ENCODE measurements at places on chromosomes 4 and X. TPM values are rescaled to one million over a fixed set of nuclear protein-coding genes. Genes with fewer than 3 reads are reported as not detected.
A peak's percentile ranks its signal among the peaks of the same experiment; 100 is the strongest.

RHOH gene
- total RNA-seq, result 195 TPM

NOCT gene
- total RNA-seq, result 28.5 TPM

SNCA gene
- total RNA-seq, result 1.2 TPM

HAUS7 gene
- 33.1 TPM for total RNA-seq

ANKRD50 gene
- 1.3 TPM for total RNA-seq

GRCh38 chr4:8909548-8909947 lies 37.9 kb upstream of the HMX1 start:
- no peak overlapping the region for H3K27ac ChIP-seq
- no peak overlapping the region for H3K4me3 ChIP-seq
- H3K36me3 ChIP-seq, result no peaks in the 10 kb centered on the region
- H3K27me3 ChIP-seq, result no peaks in the 10 kb centered on the region
- DNase-seq, result no peak

- H3K4me1 ChIP-seq, result no peaks in the 10 kb centered on the region
- no peaks in the 10 kb centered on the region for H3K27me3 ChIP-seq
- no peak overlapping the region for H3K4me3 ChIP-seq
- H3K27ac ChIP-seq, result no peak overlapping the region
Observed at GRCh38 chr4:125231661-125232060, 83.1 kb upstream of the FAT4 start.

DNA sequence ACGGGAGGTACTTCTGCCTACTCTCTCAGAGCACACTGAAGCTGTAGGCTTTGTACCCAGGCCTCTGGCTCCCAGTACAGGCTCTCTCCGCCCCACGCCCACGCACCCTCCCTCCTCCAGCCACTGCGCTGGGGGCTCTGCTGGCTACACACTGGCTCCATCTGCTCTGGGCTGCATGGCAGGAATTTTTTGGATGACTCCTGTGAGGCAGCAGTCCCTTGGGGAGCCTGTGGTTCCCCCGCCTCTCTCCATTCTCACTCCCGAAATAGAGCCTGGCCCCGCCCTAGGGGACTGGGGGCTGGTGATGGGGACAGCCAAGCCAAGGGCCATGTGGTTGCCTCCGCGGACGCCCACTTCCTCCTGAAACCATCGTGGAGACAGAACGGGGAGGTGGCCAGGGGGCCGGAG lies 58.1 kb upstream of the ADRA2C start:
- no peaks in the 10 kb centered on the region for H3K36me3 ChIP-seq
- no peak for DNase-seq
- no peaks in the 10 kb centered on the region for H3K27me3 ChIP-seq

DNA sequence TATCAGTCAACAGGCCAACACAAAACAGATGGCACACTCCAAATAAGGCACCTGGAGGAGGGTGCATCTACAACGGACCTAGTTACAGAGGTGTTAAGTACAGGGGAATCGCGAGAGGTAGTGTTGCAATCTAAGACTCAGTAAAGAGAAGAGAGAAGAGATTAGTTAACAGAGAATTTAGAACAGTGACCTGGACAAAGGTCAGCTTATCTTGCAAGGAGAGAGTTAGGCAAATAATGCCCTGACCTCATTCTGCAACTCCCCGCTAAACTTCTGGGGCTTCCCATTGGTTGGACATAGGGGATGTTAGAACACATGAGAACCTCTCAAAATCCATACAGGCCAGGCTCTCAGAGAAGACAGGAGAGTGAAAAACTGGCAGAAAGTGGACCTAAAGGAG lies 289.4 kb upstream of the GK2 start:
- no peaks in the 10 kb centered on the region for H3K4me1 ChIP-seq
- no peak overlapping the region for H3K4me3 ChIP-seq
- H3K36me3 ChIP-seq, result no peaks in the 10 kb centered on the region
- H3K27ac ChIP-seq, result no peak overlapping the region

DNA sequence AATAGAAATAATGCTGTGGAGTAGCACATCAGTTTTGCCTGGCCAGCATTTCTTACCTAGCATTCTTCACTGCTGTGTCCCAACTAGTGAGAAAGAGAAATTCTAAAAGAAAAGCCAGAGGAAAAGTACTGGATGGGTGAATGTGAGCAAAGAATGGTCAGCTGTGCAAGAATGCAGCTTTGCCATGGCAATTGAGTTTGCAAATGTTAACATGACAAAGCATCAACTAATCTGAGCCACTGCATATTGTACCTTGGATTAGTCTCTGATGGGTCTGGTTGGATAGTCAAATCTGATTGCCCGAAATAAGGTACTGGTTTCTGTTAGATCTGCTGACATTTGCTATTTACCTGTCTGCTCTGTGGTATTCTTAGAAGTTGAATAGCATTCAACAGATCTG lies 38.7 kb downstream of the ADD1 start:
- peaks cover 64% of the 10 kb centered on the region for H3K36me3 ChIP-seq
- no peak overlapping the region for H3K27ac ChIP-seq
- no peak overlapping the region for H3K4me3 ChIP-seq
- H3K4me1 ChIP-seq, result no peaks in the 10 kb centered on the region

GRCh38 chrX:67353651-67354370 lies 190.0 kb upstream of the AR start:
- H3K36me3 ChIP-seq, result no peaks in the 10 kb centered on the region
- no peak overlapping the region for H3K4me3 ChIP-seq
- no peaks in the 10 kb centered on the region for H3K4me1 ChIP-seq
- no peak overlapping the region for H3K27ac ChIP-seq
- no peak for DNase-seq
- no peaks in the 10 kb centered on the region for H3K27me3 ChIP-seq

- H3K27ac ChIP-seq, result no peak overlapping the region
- no peaks in the 10 kb centered on the region for H3K36me3 ChIP-seq
- no peaks in the 10 kb centered on the region for H3K4me1 ChIP-seq
- no peaks in the 10 kb centered on the region for H3K27me3 ChIP-seq
- no peak for DNase-seq
Observed at GRCh38 chrX:38669428-38669827, 108.1 kb downstream of the TSPAN7 start.

DNA sequence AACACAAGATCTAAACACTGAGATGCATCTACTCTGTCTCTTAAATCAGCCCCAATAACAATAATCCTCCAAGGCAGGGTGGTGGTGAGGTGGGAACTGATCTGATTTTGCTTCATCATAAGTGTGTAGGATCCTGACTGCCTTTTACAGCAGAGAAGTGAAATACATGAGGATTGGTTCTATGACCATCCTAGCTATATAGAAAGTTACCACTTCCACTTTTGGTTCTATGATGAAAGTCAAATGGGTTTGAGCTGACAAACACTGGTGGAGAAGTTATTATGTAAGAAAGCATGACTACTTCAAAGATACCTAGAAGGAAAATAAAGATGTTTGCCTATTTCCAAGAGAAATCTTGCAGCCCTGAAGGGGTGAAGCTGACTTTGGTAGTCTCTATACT lies 181.6 kb downstream of the NKX6-1 start:
- no peaks in the 10 kb centered on the region for H3K4me1 ChIP-seq
- no peaks in the 10 kb centered on the region for H3K36me3 ChIP-seq
- no peak overlapping the region for H3K27ac ChIP-seq
- no peaks in the 10 kb centered on the region for H3K27me3 ChIP-seq
- DNase-seq, result no peak

DNA sequence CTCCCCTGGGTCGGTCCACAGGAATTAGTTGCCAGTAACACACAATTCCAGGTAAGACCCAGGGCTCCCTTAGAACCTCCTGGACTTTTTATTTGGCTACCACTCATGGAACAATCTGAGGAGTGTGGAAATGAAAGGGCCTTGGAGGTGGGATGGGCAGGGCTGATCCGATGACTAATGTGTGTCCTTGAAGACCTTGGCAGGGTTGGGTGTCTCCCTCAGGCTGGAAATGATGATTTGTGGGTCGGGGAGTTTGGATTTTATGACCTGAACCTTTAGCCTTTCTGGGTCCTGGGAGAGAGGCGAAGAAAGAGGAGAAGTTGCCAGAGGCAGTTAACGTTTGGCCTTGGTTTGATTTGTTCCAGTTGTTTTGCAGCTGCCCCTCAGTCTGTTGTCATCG lies 425.0 kb downstream of the MID1IP1 start:
- DNase-seq, result no peak
- no peaks in the 10 kb centered on the region for H3K27me3 ChIP-seq
- no peaks in the 10 kb centered on the region for H3K36me3 ChIP-seq
- no peak overlapping the region for H3K4me3 ChIP-seq
- no peak overlapping the region for H3K27ac ChIP-seq

GRCh38 chr4:99615170-99615820 lies 40.7 kb downstream of the MTTP start:
- H3K4me3 ChIP-seq, result no peak overlapping the region
- no peak overlapping the region for H3K27ac ChIP-seq
- no peaks in the 10 kb centered on the region for H3K4me1 ChIP-seq
- no peaks in the 10 kb centered on the region for H3K36me3 ChIP-seq
- peak; percentile 2 for DNase-seq
- H3K27me3 ChIP-seq, result no peaks in the 10 kb centered on the region

GRCh38 chr4:71635139-71635748 lies 148.6 kb downstream of the GC start:
- no peaks in the 10 kb centered on the region for H3K36me3 ChIP-seq
- H3K27ac ChIP-seq, result no peak overlapping the region
- no peaks in the 10 kb centered on the region for H3K4me1 ChIP-seq
- no peak overlapping the region for H3K4me3 ChIP-seq
- DNase-seq, result no peak

- H3K4me1 ChIP-seq, result peaks cover 16% of the 10 kb centered on the region
- no peaks in the 10 kb centered on the region for H3K27me3 ChIP-seq
- peak; percentile 62 for DNase-seq
- no peaks in the 10 kb centered on the region for H3K36me3 ChIP-seq
Observed at GRCh38 chr4:185210102-185210981, 944 bp downstream of the SNX25 start.

DNA sequence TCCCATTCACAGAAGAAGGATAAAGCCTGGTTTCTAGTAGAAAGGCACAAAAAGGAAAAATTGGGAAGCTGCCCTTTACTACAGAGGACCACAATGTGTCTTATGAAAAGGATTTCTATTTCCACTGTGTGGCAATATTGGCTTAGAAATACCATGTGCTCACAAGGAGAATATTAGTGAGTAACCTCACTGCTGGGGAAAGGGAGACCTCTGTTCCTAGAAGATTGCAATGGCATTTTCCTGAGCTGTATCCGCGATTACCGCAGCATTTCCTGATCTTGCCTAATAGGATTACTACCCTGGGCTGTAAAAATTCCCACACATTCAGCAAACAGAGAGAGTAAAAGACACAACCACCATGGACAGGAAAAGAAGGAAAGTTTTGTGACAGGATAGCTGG lies 308.8 kb upstream of the TECRL start:
- DNase-seq, result no peak
- H3K4me1 ChIP-seq, result no peaks in the 10 kb centered on the region
- H3K27ac ChIP-seq, result no peak overlapping the region
- H3K36me3 ChIP-seq, result no peaks in the 10 kb centered on the region
- no peak overlapping the region for H3K4me3 ChIP-seq

DNA sequence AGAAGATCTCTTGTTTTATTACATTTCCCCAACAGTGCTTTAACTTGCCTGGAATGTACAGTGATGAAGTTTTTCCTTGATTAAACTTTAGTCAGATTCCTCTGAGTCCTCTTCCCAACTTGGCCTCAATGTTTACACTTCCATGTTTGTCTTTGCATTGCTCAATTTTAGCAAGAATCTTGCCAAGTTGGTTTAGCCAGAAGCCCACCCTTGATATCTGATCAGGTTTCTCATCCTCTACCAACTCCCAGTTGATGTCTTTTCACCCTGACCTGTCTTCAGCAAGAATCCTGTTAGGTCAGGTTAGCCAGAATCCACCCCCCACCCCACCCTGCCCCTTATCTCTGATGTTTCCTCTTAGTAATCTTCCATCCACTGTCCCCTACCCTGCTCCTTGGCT lies 120.9 kb downstream of the MBNL3 start:
- H3K36me3 ChIP-seq, result no peaks in the 10 kb centered on the region
- DNase-seq, result no peak
- no peaks in the 10 kb centered on the region for H3K27me3 ChIP-seq
- no peak overlapping the region for H3K4me3 ChIP-seq
- no peak overlapping the region for H3K27ac ChIP-seq

GRCh38 chr4:114694770-114695169 lies 96.2 kb downstream of the UGT8 start:
- H3K36me3 ChIP-seq, result no peaks in the 10 kb centered on the region
- H3K27ac ChIP-seq, result no peak overlapping the region
- DNase-seq, result peak; percentile 44
- no peak overlapping the region for H3K4me3 ChIP-seq
- no peaks in the 10 kb centered on the region for H3K4me1 ChIP-seq

GRCh38 chr4:87399148-87399547 lies 8.2 kb upstream of the HSD17B11 start:
- no peaks in the 10 kb centered on the region for H3K36me3 ChIP-seq
- H3K4me1 ChIP-seq, result no peaks in the 10 kb centered on the region
- no peak for DNase-seq
- no peaks in the 10 kb centered on the region for H3K27me3 ChIP-seq
- no peak overlapping the region for H3K4me3 ChIP-seq

DNA sequence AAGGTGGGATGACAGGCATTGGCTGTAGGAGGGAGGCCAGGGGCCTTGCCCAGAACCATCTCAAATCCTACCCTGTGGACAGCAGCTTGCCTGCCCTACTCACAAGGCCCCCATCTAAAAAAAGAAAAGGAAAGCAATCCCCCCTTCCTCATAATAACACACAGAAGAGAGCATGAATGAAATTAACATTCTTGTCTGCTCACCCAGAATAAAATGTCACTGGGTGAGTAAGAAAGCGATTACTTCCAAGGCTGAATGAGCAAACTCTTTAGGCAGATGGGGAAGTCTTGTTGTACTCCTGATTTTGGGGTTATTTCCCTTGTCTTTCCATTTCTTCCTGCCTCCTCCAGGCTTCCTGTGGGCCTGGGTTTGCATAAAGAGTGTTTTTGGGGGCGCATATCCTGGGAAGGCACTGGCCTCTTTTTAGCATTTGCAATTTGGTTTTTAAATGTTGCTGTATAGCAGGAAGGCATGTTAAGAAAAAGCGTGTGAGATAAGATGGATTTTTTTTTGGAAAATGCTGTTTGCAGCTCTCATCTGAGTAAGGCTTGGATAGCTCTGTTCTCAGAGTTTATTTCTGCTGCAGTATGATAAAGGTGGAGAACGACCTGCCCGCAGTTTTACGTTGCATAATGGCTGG lies 248.3 kb upstream of the GATB start:
- H3K4me3 ChIP-seq, result no peak overlapping the region
- H3K27me3 ChIP-seq, result no peaks in the 10 kb centered on the region
- H3K36me3 ChIP-seq, result no peaks in the 10 kb centered on the region
- no peak overlapping the region for H3K27ac ChIP-seq

All from natural killer cell (primary cell).